Temporal lobe (tissue), 4 donors: ENCODE measurements at places on chromosomes 13 and 19. TPM values are rescaled to one million over a fixed set of nuclear protein-coding genes. Genes with fewer than 3 reads are reported as not detected.

CD177 gene
- 0.74 TPM for total RNA-seq

PLVAP gene
- 0.74 TPM for total RNA-seq

UHRF1 gene
- 4.7 TPM for total RNA-seq

SMAD9 gene
- total RNA-seq: 14.8 TPM

VSIG10L gene
- total RNA-seq: 0.98 TPM

ZNF486 gene
- total RNA-seq: 13.8 TPM

CGB8 gene
- total RNA-seq: not detected

IQCN gene
- 0.49 TPM for total RNA-seq

CLEC17A gene
- not detected for total RNA-seq

TMEM59L gene
- 42.0 TPM for total RNA-seq

CNN2 gene
- 4.4 TPM for total RNA-seq

ETV2 gene
- total RNA-seq: not detected

CCDC194 gene
- total RNA-seq: not detected
